ENCODE measurements at places on chromosomes 13 and 19.

DNA sequence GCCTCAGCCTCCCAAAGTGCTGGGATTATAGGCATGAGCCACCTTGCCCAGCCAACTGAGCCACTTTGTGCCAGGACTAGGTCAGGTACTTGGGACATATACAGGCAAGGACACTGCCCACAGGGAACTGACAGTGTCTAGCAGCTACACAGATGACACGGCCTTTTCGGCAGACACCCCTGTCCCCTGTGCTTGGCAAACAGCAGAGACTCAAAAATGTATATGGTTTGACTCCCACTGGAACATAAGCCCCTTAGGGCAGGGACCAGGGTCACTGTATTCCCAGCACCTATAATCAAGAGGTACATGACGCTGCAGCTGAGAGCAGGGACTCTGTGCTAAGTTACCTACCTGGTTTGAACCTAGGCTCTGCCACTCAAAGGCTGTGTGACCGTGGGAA lies 16.8 kb downstream of the ABCC4 start:
- DNase-seq, result no peak

DNA sequence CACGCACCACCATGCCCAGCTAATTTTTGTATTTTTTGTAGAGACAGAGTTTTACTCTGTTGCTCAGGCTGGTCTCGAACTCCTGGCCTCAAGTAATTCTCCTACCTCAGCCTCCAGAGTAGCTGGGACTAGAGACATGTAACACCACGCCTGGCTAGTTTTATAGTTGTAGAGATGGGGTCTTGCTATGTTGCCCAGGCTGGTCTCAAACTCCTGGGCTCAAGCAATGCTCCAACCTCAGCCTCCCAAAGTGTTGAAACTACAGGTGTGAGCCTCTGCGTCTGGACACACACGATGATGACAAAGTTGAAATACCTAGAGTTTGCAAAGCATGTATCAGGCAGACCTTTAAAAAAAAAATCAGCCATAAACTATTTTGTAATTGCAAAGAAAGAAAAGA lies 4.6 kb upstream of the PTOV1 start:
- no peak for DNase-seq

DNA sequence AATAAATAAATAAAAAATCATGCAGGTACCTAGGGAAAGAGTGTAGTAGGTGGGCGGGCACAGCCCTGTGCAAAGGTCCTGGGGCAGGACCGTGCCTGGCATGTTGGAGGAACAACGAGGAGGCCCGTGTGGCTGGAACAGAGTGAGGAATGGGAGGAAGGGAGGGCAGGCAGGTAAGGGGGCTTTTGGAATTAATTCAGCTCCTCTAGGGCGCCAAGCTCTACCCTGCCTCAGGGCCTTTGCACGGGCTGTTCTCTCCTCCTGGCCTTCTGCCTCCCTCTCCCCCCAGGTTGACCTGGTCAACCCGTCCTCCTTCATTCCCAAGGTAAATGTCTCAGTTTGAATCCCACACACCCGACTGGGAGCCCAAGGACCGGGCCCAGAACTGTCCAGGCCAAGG lies 31.1 kb upstream of the SEMA6B start:
- no peak for DNase-seq

DNA sequence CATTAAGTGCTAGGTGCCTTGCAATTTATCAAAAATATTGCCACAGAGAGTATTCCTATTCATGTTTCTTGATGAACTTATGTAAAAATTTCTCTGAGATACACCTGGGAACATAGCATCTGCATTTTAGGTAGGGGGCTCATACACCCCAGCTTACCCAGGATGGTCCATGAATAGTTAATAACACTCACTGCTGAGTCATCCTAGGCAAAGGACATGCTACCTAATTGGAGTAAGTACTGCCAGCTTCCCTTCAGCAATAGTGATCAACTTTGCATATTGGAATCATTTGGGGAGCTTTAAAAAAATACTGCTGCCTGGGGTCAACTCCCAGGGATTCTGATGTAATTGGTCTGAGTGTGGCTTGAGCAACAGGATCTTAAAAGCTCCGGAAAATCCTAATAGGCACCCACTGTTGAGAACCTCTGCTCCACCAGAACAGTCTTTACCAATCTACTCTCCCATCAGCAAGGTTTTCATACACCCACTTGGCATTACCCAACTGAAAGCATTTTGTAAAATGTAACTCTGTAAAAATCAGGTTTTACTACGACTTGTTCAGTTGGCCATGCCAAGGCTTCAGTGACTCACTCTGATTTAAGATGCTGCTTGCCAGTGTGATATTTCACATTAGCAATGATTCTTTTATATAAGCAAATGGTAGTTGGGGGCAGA lies 67.2 kb upstream of the FNDC3A start:
- no peak for DNase-seq

GRCh38 chr13:90068658-90069057 lies 1278.8 kb upstream of the MIR17HG start:
- DNase-seq, result no peak

DNA sequence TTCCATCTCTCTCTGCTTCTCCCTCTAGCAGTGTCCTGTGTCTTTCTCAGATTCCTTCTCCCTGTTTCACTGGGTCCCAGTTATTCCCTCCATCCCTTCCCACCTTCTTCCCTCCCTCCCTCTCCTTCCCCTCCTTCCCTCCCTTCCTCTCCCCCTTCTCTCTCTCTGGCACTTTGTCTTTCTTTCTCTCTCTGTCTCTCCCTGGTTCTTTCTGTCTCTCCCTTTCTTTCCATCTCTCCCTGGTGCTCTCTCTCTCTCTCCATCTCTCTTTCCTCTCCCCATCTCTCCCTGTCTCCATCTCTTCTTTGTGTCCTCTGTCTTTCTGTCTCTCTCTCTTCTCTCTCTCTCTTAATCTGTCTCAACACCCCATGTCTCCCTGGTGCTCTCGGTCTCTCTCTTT lies 31.7 kb upstream of the CYP2B6 start:
- no peak for DNase-seq

- no peak for DNase-seq
Measured at GRCh38 chr13:34246511-34246910, 428.6 kb downstream of the RFC3 start.

DNA sequence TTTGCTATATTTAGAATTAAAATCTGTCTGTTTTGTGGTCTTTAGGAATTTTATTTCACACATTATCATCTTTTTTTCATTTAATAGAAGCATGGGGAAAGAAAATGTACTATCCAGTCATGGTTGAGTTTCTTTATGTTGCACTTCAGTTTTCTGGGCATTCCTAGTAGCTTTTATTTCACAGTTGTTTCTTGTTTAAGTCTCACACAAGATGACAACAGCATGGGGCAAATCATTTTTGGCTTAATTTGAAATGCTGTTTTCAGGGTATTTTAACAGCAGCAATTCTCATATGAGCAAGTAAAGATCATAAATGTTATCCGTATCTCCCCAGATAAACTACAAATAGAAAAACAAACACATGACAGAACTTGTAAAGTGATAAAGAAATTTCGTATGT lies 1600.2 kb downstream of the PCDH9 start:
- DNase-seq, result no peak

- no peak for DNase-seq
Measured at GRCh38 chr13:113770937-113771336, 11.9 kb downstream of the TMEM255B start.

GRCh38 chr19:52188822-52189734 lies 774 bp upstream of the PPP2R1A start:
- DNase-seq, result no peak
